ENCODE measurements at places on chromosomes 16 and 17.

DNA sequence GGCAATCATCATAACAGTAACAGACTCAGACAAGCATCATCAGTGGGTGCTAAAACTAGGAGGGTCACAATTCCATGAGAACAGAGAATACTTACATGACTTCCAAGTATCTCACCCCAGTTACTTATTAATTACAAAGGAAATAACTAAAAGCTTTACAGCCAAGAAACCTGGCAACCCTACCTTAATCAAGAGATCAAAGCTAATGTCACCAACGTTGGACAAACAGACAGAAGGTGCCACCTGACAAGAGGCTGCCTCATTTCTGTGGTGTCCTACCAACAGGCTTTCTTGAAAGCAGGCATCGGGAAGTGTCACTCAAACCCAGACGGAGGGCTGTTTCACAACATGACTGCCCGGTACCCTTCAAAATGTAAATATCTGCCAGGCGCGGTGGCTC lies 84.6 kb downstream of the RMI2 start:
- no peak for DNase-seq

DNA sequence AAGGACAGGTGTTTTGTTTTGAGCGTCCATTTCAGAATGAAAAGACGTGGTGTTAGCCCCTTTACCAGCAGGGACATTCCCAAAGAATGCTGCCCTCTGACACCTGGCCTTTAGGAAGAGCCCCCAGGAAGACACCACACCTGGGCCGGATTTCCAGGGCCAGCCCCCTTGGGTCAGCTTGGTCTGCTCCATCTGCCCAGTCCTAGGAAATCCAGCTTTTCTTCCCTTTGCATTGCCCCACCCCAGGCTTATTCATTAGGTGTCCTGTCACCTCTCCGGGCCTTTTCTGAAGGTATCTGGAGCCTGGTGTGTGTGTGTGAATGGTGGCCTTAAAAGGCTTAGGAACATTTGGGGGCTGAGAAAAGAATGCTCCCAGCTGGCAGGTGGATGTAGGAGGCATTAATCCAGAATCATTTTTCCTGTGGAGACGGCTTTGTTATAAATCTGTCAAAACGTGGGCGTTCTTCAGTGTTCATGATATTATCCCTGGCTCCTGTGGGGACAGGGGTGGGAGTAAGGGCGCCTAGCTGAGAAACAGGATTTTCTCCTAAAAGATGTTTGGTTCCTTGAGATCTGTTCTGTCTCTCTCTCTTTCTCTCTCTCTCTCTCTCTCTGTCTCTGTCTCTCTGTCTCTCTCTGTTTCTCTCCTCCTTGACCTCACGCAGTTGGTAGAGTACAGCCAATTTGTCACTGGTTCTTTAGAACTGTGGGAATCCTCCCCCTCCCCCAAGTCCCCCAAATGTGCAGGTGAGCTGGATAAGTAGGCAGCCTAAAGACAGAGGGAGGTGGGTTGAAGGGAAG lies 84.0 kb downstream of the NTN1 start:
- DNase-seq, result no peak

- DNase-seq, result peak; percentile 24
These were observed 11.1 kb downstream of the LDHD start for GRCh38 chr16:75105306-75106061.

DNA sequence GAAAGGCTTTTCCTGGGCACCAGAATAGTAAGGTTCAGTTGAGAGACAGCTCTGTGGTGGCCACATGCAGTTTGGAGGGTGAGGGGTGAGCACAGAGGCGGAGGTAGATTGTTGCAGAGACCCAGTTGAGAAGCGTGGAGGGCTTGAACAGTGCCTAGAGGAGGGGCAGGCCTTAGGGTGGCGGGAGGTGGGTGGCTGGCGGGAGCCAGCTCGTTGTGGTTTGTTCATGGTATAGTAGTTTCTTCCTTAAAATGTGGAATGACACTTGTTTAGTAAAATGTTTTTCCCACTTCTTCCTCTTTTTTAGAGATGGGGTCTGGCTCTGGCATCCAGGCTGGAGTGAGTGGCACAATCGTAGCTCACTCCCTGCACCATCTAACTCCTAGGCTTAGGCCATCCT lies 14.2 kb downstream of the USP10 start:
- DNase-seq, result no peak

DNA sequence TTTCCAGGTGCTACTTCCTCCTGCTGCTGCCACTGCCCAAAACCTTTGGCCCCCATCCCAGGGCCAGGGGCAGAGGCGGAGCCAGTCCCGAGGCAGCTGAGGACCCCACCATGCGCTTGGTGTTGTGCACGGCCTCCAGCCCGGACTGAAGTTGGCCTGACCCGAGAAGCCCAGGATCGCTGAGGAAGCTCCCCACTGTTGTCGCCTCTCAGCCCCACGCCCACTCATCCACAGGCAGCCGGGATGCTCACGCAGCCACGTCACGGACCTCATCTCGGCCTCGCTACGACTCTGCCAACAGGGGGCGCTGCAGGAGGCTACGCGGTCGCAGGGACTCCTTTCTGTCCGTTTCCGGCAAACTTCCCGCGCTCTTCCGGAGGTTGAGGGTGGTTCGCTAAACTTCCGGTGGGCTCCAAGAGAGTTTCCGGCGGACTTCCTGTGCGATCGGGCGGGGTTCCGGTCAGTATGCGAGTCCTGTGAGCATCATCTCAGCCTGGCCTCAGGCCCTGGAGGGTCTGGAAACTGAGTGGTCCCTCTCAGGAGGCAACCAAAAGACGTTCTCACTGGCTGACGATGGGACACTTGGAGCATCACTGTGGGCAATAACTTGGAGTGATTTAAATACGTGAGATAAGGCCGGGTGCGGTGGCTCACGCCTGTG lies 12.4 kb downstream of the ZG16B start:
- DNase-seq, result no peak

DNA sequence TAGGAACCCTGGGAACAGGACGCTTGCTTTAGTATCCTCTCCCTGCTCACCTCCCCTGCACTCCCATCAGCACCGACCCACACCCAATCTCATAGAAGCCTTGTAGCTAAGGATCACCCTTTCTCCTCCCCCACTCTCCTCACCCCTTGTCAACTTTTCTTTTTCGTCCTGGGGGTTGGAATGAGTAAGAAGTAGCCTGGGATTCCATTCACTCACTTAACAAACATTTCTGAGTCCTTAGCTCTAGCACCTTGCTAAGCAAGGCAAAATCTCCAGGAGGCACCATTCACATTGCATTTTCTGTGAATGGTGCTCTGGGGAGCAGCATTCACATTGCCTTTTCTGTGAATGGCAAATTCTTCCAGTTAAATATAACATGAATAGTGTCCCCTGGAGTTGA lies 1.1 kb upstream of the PGAP3 start:
- no peak for DNase-seq

GRCh38 chr17:27954548-27955495 lies 61.7 kb upstream of the LYRM9 start:
- DNase-seq, result no peak
